ENCODE measurements at places on chromosomes 1 and 21.

- no peak for DNase-seq
Measured at GRCh38 chr1:229064320-229065168, 206.4 kb upstream of the RAB4A start.

GRCh38 chr1:31418626-31419323 lies 5.8 kb downstream of the SERINC2 start:
- no peak for DNase-seq

DNA sequence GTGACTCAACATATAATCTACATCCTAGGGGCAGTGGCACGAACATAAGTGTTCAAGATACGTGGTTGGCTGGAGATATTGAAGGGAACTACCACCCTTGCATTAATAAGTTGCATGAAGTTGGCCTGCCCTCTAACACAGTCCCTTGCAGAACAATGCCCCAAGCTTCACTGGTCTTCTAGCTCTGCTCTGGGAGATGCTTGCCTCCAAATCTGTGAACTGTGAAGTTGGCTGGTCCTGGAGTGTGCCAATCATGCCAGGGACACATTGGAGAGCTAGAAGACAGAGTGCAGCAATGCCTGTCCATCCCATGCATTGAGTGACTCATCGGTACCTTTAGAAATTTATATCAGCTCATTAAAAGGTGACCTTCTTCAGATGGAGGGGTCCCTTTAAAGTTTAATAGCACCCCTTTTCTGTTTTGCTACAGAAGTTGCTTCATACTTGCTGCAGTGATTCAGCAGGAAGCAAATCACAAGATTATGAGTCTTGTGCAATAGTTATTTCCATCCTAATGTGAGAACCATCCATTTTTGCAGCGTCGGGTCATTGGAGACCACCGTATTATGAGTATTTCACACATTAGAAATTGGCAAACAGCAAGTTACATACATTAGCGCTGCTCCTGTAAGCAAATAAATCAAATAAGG lies 55.2 kb upstream of the KAZN start:
- DNase-seq: no peak

- DNase-seq: no peak
Measured at GRCh38 chr1:162185314-162186025, 116.0 kb downstream of the NOS1AP start.

GRCh38 chr1:44103270-44104131 lies 15.1 kb upstream of the KLF17 start:
- no peak for DNase-seq

DNA sequence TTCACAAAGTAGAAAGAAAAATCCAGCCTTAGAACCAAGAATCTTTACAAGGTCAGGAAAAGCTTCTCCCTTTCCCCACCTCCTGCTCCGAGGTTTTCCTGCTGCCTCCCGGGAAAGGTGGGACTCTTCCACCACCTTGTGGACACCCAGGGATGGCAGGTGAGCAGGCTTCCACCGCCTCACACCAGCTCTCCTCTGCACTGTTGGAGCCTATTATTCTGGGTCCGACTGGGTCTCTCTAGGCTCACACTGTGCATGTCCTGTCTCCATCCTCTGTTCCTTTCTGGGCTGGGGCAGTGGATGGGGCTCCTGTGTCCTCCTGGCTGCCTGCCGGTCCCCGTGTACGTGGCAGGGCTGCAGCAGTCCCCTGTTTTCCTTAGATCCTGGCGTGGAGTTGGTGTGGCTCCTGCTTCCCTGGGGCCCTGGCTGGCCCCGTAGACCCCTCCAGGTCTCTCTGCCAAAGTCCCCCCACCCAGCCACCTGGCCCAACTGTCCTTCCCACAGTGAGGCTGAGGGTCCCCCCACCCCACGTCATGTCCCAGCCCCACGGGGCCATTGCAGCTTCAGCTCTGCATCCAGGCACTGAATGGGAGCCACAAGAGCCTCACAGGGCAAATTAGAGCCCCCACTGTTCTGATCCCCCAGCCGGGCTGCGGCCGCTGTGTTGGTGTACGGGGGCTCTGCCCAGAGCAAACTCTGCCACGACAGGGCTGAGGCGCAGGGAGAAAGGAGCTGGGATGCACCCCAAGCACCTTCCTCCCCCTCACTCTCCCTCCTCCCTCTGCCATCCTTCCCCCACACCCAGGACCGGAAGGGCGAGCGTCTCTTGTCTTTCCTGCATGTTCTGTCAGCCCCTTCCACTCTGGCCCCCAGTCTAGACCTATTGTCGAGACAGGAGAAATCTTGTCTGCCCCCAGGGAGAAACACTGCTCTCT lies 3.3 kb upstream of the SLC45A1 start:
- DNase-seq: peak; percentile 45

GRCh38 chr1:202247104-202247503 lies 53.5 kb downstream of the LGR6 start:
- DNase-seq: no peak

DNA sequence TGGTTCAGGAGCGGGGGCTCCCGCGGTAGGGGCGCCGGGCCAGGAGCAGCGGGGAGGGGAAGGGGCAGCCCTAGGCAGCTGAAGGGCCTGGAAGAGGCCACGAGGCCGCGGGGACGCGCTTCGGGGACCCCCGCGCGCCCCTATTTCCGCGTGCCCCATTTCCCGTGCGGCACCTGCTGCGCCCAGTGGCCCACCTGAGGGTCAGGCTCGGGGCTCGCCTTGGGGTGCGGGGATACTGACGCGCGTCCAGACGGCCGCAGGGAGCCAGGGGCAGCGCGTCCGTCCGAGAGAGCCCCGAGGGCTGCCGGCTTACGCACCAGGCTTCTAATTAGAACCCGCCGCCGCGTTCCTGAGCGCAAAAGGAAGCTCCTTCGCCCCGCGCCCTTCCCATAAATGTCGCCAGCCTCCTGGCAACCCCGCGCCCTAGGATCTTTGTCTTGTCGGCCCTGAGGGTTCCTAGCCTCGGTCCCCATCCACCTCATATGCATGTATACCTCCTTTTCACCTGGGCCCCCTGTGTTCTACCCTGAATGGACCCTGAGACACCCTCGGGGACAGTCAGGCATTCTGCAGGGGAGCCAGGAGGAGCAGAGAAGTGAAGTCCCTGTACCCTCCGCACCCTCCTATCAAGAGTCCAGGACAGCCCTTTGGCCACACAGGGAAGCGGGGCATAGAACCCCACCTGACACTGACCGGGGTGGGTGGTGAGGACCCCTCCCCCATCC lies 1.8 kb downstream of the WNT3A start:
- DNase-seq: no peak

GRCh38 chr1:40734882-40735628 lies 43.6 kb downstream of the NFYC start:
- DNase-seq: no peak

DNA sequence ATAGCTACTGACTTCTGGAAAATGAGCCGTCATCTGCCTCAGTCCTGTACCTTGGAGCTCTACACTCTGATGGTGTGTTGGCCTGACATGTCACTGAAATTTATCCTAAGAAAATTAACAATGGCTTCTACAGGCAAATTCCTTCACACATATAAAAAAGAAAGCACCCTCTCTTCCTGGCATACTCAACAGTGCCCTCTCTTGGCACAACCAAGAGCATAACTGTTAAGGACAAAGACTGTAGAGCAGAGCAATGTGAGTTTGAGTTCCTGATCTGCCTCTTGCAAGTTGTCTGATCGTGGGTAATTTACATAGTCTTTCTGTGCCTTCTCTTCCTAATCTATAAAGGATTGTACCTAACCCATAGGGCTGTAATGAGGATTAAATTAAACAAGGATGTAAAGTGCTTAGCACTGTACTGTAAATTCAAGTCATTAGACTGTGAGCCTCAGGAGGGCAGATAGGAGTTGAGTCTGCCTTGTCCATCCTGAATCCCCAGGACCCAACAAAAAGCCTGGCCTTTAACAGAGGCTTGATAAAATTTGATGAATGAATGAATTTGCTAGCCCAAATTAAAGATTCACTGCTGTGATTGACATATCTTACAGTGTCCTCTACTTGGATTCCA lies 83.5 kb downstream of the SYF2 start:
- peak; percentile 48 for DNase-seq

DNA sequence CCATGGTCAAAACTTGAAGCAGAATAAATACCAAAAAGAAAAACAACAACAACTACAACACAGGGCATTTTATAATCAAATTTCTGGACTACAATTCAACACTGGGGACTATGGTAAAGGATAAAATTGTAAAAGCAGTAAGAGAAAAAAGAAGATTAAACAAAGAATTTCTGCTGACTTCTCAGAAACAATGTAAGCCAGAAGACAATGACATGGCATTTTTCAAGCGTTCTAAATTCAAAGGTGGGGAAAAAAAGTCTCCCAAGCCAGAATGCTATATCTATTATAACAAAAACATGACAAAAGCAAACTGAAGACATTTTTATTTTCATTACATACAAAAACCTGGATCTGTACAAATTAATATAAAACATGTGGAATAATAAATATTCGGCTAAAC lies 433.1 kb downstream of the NPHP4 start:
- no peak for DNase-seq

- DNase-seq: no peak
Measured at GRCh38 chr1:203113308-203113707, 14.2 kb upstream of the ADORA1 start.

- no peak for DNase-seq
Measured at GRCh38 chr1:179252606-179253005, 23.1 kb upstream of the ABL2 start.

- no peak for DNase-seq
Measured at GRCh38 chr21:43193088-43193650, 24.4 kb downstream of the CRYAA start.

DNA sequence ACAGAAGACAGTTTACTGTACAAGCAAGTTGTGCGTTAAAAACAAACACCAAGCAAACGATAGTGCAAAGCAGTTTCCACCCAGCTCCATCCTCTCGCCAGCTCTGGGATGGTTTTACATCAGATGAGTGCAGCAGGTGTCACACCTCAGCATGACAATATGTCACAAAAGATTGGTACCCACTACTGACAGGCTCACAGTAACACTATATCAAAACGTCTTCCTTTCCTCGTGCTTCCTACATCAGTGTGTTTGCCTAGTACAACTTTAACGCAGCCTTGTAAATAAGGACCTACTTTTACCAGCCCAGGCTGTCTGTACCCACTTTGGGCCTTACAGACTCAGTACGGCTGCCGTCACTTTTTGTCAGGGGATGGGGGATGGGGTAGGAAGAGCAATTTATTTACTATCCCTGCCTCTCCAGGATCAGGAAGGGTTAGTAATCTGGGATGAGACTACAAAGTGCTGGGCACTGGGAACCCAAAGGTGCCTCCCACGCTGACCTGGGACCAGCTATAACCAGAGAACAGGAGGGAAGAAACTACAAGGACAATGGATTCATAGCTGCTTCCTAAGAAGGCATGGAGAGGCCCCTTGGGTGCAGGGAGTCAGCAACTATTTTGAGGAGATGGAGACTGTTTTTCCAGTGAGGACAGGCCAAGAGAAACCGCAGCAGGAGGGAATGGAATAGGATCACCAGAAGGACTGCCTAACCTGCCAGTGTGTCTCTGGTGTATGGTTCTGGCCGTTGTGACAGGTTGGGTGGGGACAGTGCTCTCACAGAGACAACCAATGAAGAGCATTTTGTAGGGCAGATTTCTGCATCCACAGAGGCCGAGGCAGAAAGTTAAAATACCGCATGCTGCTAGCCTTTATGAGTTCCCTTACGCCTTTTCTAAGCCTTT lies 30.2 kb downstream of the RUNX3 start:
- DNase-seq: no peak

DNA sequence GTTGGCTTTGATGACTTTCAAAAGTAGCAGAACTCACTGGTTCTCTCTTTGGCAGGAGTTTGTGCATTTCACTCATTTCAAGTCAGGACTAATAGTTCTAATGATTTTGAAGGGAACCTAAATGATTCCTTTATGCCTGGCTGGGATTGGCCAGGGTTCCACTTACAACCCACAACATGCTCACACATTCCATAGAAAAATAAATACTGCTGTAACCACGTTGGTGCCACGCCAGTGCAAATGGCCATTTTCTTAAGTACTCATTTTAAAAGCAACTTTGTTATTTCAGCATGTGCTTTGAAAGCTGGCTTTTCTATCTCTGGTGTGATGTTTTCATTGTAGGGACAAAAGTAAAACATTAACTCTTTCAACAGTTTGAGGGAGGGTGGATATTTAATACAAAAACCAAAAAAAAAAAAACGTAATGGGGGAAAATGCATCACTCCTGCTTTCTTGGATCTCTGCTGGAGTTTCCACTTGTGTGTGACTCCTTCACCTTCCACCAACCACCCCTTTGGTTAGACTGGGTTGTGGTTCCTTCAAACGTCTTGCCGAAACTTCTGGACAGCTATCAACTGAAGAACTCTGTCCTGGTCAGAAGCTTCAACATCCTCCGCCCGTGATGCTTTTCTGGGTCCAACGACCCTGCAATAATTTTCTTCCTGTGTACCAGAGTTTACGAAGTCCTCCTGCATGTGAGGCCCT lies 300.4 kb upstream of the RUNX1 start:
- DNase-seq: no peak

GRCh38 chr21:27158967-27159366 lies 192.1 kb upstream of the ADAMTS5 start:
- no peak for DNase-seq

GRCh38 chr1:217322834-217323233 lies 308.1 kb downstream of the GPATCH2 start:
- no peak for DNase-seq

GRCh38 chr1:67674260-67675011 lies 10.6 kb upstream of the GADD45A start:
- DNase-seq: peak; percentile 42

DNA sequence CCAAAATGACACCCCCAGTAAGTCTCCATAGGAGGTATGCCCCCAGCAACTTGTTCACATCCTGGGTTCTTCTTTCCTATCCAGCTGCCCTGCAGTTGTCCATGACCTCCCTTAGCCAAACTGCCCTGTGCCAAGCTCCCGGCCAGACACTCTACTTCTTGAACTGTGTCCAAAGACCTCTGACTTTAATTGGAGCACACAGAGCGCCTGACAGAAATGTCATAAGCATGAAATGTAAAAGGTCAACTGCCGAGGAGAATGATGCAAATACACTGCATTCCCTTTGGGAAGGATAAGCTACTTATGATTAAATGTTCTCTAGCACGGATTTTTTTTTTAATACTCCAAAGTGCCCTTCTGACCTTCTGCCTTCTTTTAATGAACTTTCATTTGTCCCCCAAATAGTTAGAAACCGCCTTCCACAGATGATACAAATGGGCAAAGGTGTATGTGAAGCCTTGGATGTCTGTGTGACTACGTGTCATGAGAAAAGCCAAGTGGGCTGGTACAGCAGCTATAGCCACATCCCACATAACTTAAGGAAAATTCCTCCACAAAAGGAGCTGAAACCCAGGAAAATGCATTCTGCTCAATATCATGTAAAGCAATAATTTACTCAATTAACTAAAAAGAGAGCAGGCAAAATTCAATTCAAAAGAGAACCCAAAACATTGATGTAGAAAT lies 26.8 kb downstream of the PALMD start:
- DNase-seq: no peak

Data from CD4-positive, alpha-beta T cell treated with Interleukin-15 for 4 hours (primary cell).